ENCODE measurements at places on chromosomes 16 and 17.
A peak's percentile ranks its signal among the peaks of the same experiment; 100 is the strongest.

DNA sequence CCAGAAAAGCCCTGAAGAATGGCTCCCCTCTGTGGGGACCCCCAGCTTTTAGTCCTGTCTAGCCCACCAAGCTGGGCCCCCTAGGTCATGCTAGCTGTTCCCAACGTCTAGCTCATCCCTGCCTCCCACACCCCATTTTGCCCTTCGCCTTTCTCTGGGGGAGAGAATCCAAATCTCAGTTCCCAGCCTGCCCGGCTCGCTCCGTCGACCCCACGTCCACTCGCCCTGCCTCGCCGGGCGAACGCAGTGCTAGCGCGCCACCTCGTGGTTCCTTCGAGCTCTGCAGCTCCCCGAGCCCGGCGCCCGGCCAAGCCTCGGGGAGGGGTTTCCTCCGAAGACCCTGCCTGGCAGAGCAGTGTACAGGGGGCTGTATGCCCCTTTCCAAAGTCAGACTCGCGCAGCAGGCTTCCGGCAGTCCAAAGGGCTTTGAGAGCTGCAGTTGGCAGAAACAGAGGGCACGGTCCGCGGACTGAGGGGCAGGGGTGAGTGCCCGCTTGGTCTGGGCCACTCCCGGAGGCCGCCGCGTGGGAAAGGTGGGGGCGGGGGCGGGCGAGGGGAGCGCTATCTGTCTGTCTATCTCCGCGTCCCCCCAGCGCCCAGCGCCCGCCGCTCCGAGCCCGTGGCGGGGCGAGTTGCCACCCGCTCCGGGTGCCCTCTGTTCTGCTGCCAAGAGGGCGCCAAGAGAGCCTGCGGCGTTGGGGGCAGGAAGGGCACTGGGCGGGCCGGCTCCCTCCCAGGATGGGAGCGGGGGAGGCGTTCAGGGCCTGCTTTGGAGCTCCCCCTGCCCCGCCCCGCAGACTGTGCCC lies 1.7 kb upstream of the DLX3 start:
- H3K36me3 ChIP-seq, result no peaks in the 10 kb centered on the region
- DNase-seq, result peak; percentile 80
- H3K27ac ChIP-seq, result peak overlapping the region; percentile 1
- H3K4me3 ChIP-seq, result peak overlapping the region; percentile 44
- H3K27me3 ChIP-seq, result peaks cover 73% of the 10 kb centered on the region
- H3K4me1 ChIP-seq, result peaks cover 17% of the 10 kb centered on the region

DNA sequence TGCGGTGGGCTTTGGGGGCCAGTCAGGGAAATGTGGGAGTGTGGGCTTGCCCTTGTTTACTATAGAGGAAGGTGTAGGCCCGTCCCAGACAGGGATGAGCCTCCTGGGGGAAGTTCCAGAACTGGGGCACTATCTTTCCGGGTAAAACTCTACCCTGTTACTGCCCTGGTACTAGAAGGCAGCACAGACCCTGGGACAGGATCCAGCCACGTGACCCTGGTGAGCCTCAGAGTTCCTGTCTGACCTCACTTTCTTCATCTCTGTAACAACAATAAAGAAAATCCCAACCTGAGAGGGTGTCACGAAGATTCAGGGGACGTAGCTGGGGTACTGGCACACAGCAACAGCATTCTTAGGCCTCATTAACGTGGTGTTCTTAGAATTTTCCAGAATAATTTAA lies 239.6 kb upstream of the FOXF1 start:
- H3K27me3 ChIP-seq, result peaks cover 21% of the 10 kb centered on the region
- no peaks in the 10 kb centered on the region for H3K36me3 ChIP-seq
- H3K4me3 ChIP-seq, result no peak overlapping the region
- no peak overlapping the region for H3K27ac ChIP-seq
- H3K4me1 ChIP-seq, result no peaks in the 10 kb centered on the region

GRCh38 chr17:68439656-68440290 lies 17.5 kb downstream of the WIPI1 start:
- H3K4me3 ChIP-seq, result no peak overlapping the region
- no peaks in the 10 kb centered on the region for H3K27me3 ChIP-seq
- no peak overlapping the region for H3K27ac ChIP-seq
- no peak for DNase-seq
- peaks cover 15% of the 10 kb centered on the region for H3K36me3 ChIP-seq

- H3K27me3 ChIP-seq, result peaks cover 25% of the 10 kb centered on the region
- H3K4me1 ChIP-seq, result no peaks in the 10 kb centered on the region
- H3K4me3 ChIP-seq, result no peak overlapping the region
Measured at GRCh38 chr17:42065201-42065600, 14.8 kb upstream of the C17orf113 start.

- no peak for DNase-seq
- no peaks in the 10 kb centered on the region for H3K27me3 ChIP-seq
- H3K36me3 ChIP-seq, result no peaks in the 10 kb centered on the region
- H3K4me1 ChIP-seq, result peaks cover 19% of the 10 kb centered on the region
Measured at GRCh38 chr16:62597875-62598274, 561.6 kb upstream of the CDH8 start.

DNA sequence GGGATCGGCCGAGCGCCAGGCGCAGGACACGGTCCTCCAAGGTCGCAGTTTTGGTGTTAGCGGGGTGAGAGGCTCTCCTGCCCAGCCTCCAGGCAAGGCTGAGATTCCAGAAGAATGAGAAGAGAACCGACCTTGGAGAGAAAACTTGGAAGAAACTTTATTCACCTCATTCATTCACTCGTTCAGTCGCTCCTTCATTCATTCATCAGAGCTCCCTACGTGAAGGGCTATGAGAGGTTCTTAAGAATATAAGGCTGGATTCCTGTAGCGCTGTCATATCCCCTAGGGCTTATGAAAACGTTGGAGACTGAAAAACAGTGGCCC lies 991 bp upstream of the MYH10 start:
- DNase-seq, result no peak
- peak overlapping the region; percentile 97 for H3K27ac ChIP-seq
- peak overlapping the region; percentile 78 for H3K4me3 ChIP-seq
- H3K4me1 ChIP-seq, result peaks cover 24% of the 10 kb centered on the region

DNA sequence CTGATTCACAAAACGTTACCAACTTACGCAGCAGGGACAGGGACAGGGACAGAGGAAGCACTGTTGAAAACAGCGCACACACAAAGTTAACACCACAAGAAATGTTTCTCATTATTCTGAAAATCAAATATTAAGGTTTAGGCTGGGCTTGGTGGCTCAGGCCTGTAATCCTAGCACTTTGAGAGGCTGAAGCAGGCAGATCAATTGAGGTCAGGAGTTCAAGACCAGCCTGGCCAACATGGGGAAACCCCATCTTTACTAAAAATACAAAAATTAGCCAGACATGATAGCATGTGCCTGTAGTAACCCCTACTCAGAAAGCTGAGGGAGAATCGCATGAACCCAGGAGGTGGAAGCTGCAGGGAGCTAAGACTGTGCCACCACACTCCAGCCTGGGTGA lies 4.2 kb downstream of the CYTH1 start:
- H3K4me3 ChIP-seq, result no peak overlapping the region
- H3K27me3 ChIP-seq, result no peaks in the 10 kb centered on the region
- peaks cover 21% of the 10 kb centered on the region for H3K4me1 ChIP-seq

DNA sequence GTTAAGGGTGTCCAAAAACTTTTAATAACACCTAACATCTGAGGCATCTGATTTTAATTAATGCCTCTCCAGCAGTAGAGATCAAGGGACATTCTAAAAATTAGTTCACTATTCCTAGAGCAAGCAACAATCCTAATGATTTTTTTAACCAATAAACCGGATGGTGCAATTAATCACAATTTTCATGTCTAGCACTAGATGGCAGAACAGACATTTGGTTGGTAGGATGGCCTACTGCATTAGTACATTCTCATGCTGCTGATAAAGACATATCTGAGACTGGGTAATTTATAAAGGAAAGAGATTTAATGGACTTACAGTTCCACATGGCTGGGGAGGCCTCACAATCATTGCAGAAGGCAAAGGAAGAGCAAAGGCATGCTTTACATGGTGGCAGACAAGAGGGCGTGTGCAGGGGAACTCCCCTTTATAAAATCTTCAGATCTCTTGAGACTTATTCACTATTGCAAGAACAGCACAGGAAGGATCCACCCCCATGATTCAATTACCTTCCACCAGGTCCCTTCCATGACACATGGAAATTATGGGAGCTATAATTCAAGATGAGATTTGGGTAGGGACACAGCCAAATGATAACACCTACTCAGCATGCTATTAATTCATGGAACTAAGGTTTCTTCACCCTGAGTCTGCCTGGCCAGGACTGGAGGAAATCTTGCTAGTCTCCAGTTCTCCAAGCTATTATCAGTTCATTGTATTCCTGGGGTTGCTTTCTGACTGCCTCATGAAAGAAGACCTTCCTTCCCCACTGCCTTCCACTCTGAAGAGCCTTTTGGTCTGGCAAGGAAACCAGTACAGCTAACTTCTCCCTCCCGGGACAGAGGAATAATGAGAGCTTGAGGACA lies 24.8 kb downstream of the HS3ST3A1 start:
- no peak overlapping the region for H3K27ac ChIP-seq
- H3K4me3 ChIP-seq, result no peak overlapping the region
- H3K36me3 ChIP-seq, result peaks cover 17% of the 10 kb centered on the region
- DNase-seq, result no peak
- H3K4me1 ChIP-seq, result peaks cover 15% of the 10 kb centered on the region
- no peaks in the 10 kb centered on the region for H3K27me3 ChIP-seq
